ENCODE measurements at places on chromosomes 7 and 10. TPM values are rescaled to one million over a fixed set of nuclear protein-coding genes. Genes with fewer than 3 reads are reported as not detected.

DNA sequence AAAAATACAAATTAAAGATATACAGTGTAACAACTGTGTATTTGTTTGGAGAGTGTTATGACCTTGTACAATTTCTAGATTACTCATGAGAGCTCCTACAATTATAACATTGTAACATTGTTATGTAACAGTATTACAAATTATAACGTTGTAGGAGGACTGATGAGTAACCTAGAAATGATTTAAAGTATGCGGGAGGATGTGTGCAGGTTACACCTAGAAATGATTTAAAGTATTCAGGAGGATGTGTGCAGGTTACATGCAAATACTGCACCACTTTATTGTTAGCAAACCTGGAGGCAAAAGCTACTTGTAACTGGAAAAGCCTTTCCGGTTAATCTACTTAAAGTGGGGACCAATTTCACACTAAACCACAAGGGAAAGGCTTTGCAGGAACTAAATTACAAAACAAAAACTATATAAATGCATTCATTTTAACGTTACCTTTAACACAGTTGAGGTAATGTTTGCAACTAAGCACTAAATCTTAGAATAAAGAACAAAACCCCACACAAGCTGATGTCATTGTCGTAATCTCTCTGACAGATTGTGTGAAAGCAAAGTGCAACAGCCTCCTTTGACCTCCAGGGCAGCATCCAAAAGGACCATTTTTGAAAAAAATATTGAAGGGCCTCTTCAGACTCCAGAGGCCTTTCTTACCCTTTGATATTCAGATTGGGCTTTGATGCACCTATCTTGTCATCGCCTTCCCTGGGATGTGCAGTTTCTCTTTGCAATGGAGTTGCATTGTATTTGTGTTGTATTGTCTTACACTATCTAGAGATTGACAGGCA, 522.1 kb upstream of the FOXK1 start:
- no peaks in the 10 kb centered on the region for H3K4me1 ChIP-seq
- no peaks in the 10 kb centered on the region for H3K27me3 ChIP-seq
- H3K36me3 ChIP-seq: no peaks in the 10 kb centered on the region
- no peak overlapping the region for H3K27ac ChIP-seq

GRCh38 chr10:61655335-61655851, 7.3 kb upstream of the CABCOCO1 start:
- no peak for DNase-seq
- H3K4me3 ChIP-seq: no peak overlapping the region
- no peaks in the 10 kb centered on the region for H3K4me1 ChIP-seq
- no peak overlapping the region for H3K27ac ChIP-seq

The CALD1 gene
- total RNA-seq: 10.8 TPM

DNA sequence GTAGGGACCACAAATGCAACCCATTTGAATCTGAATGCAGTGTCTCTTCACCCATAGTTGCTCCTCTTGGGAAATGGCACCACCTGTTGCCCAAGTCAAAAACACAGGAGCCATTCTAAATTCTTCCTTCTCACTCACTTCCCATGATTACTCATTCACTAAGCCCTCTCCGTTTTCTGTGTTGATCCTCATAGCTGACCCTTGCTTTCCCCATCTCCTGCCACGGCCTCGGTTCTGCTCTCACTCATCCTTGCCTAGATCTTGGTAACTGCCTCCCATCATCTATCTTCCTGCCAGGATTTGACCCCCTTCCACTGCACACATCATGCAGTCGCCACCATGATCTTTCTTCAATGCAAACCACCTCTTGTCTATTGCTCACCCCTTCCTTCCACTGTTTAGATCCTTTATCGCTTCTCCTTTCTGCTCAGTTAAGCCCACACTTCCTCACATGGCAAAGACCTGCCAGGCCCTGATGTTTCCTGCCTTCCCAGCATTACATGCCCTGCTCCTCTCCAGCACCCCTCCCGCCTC, 19.0 kb upstream of the CPN1 start:
- H3K4me1 ChIP-seq: no peaks in the 10 kb centered on the region
- peaks cover 3% of the 10 kb centered on the region for H3K36me3 ChIP-seq

- H3K27me3 ChIP-seq: no peaks in the 10 kb centered on the region
- DNase-seq: no peak
- no peak overlapping the region for H3K27ac ChIP-seq
Measured at GRCh38 chr10:78700413-78700812, 368.4 kb upstream of the ZMIZ1 start.

The ZNF365 gene
- total RNA-seq: 0.12 TPM

DNA sequence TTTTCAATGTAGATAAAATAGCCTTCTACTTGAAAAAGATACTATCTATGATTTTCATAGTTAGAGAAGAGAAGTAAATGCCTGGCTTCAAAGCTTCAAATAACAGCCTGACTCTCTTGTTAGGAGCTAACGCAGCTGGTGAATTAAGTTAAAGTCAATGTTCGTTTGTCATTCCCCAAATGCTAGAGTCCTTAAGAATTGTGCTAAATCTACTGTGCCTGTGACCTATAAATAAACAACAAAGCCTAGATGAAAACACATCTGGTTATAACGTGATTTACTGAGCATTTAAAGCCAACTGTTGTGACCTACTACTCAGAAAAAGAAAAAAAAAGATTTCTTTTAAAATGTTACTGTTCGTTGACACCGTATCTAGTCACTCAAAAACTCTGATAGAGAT, 134.7 kb downstream of the POLR1F start:
- no peaks in the 10 kb centered on the region for H3K4me1 ChIP-seq
- DNase-seq: no peak
- no peak overlapping the region for H3K4me3 ChIP-seq
- no peaks in the 10 kb centered on the region for H3K27me3 ChIP-seq
- no peaks in the 10 kb centered on the region for H3K36me3 ChIP-seq

DNA sequence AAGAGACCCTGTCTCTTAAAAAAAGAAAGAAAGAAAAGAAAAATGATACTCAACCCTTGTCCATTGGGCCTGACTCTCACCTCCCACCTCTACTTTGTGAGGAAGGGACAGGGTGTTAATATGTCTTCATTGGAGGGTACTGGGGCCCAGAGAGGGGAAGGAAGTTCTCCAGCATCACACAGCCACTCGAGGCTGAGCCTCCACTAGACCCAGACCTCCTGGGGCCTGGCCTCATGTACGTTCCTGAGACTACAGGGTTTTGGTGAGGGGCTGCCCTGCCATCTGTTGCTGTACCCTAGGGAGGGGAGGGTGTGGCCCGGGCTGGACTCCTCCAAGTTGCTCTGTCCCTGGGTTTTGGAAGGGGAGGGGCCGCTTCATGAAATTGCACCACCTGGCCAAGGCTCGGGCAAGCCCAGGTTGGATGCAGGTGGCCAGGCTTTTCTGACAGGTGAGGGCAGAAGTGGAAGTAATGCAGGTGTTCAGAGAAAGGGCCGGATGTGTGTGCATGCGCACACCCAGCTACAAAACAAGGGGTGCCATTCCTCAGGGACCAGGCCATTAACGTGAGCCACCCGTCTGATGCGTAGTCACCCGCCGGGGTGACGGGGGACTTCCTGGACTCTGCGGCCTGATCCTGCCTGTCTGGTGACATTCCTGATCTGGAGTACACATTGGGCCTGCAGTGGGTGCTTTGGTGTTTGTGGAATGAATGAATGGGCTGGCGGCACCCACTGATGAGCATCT, 21.7 kb downstream of the GTF2IRD1 start:
- H3K4me1 ChIP-seq: peaks cover 5% of the 10 kb centered on the region
- no peaks in the 10 kb centered on the region for H3K27me3 ChIP-seq
- no peak overlapping the region for H3K4me3 ChIP-seq
- no peak for DNase-seq

- H3K27ac ChIP-seq: no peak overlapping the region
- no peaks in the 10 kb centered on the region for H3K4me1 ChIP-seq
- no peak overlapping the region for H3K4me3 ChIP-seq
- no peaks in the 10 kb centered on the region for H3K36me3 ChIP-seq
Measured at GRCh38 chr10:126058104-126058503, 161.7 kb downstream of the FANK1 start.

DNA sequence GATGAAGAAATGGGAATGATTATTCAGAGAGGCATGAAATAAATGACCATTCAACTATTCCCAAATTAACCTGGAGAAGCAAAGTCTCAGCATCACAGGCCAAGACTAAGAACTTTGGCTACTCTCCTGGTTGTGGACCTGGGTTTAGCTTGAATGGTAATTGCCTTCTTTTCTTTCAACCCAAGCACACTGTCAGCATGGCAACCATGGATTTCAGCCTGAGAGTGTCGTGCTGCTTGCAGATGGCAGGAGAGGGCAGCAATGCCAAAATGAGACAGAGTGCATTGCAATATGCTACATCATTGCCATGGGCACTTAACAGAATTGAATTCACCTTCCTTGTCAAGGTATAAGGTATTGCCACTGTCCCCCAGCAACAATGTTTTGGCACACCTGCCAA, 767.2 kb downstream of the REEP3 start:
- no peaks in the 10 kb centered on the region for H3K36me3 ChIP-seq
- DNase-seq: no peak
- no peak overlapping the region for H3K27ac ChIP-seq
- no peak overlapping the region for H3K4me3 ChIP-seq

DNA sequence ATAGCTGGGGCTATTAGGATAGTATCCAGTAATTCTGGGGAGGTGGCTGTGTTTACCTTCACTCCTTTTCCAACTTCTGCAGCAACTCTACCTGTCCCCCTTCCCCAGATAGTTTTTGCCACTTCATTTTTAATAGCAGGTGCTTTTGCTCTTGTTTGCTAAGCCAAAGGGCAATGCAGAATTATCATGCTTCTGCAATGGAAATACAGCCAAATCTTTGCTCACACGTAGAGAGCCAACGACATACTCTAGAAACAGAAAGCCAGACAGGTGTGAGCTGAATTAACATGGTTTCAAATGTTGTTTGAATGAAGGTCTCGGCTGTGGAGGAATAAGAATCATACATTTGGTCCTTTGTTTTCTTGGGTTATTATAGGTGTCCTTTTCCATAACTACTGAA, 14.4 kb downstream of the PLEKHS1 start:
- peaks cover 3% of the 10 kb centered on the region for H3K36me3 ChIP-seq
- no peak overlapping the region for H3K27ac ChIP-seq
- no peak overlapping the region for H3K4me3 ChIP-seq
- no peaks in the 10 kb centered on the region for H3K4me1 ChIP-seq
- DNase-seq: no peak
